ENCODE measurements at places on chromosomes 7 and 10.

GRCh38 chr7:44858161-44858560, 10.3 kb upstream of the H2AZ2 start:
- ATAC-seq: no peak

DNA sequence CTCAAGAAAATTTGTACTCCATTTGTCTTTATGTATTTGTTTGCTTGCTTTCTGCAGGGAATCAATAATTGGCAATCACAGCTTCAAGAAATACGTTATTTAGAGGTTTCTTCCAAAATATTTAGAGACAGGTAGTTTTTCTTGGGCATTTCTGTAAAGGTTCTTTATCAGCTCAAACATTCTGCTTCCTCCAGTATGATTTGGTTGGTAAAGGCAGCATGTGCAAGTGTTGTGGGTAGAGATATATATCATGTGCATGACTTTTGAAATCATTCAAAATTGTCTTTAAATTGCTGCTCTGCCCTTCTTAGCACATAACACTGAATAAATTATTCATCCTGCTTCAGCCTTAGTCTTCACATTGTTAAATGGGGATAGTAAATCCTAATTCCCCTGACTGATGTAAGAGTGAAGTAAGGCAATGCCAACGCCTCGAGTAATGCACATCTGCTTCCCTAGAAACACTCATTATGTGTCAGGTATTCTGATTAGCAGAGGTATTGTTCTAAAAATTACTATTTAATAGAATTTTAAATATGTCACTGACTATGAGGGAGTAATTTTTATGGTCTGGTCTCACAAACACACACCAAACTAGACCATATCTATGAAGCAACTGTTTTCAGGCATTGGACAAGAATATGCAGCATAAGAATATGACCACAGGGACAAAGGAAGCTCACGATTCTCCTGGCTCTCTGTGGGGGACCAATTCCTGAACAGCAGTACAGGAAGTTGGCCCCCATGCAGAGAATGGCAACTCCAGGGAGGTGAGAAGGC, 77.3 kb upstream of the AKR1E2 start:
- no peak for ATAC-seq

DNA sequence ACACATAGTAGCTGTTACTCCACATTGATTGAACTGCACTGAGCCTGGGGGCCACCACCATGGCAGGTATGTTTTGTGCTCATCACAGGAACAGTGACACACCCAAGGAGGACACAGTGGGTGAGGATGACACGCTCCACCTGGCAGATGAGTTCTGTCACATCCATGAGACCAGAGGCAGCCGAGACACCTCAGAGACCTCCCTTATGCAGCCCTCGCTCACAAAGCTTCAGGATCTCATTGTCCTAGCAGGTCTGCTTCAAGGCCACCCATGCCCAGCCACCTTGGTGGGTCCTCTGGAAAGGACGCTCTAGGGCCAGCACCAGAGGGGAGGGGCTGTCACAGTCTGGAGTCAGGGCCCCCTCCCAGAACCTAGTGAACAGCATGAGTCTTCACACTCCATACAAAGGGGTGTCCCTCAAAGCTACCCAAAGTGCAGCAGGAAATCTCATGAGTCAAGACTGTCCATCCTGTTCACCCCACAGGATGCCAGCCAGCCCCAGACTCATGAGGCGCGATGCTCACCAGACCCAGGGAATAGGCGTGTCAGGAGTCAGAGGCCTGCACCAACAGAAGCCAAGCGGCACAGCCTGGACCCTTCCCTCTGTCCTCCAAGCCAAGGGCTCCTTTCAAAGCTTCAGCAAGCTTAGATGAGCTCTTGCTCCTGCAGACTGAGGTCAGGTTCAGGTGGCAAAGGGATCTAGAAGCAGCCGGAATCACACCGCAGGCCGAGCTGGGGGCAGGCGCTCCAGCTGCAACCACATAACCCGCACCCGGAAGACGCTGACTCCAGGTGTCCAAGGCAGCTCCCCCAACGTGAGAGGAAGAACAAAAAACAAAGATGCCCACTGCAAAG, 9.6 kb downstream of the FAM53B start:
- ATAC-seq: peak; percentile 62

- ATAC-seq: no peak
Observed at GRCh38 chr7:29127527-29127926, 18.8 kb downstream of the CPVL start.
